Cardiac septum (tissue), 1 donor: ENCODE measurements at places on chromosomes 2 and 18. TPM values are rescaled to one million over a fixed set of nuclear protein-coding genes. Genes with fewer than 3 reads are reported as not detected.

PSMA8 gene
- total RNA-seq: not detected

CCDC74B gene
- total RNA-seq: 0.81 TPM

MOCOS gene
- total RNA-seq: 0.38 TPM

SGO2 gene
- 0.94 TPM for total RNA-seq

ATF2 gene
- 27.4 TPM for total RNA-seq

HRH4 gene
- 0.08 TPM for total RNA-seq

LGALSL gene
- total RNA-seq: 13.1 TPM

MSTN gene
- 1.1 TPM for total RNA-seq

VAMP8 gene
- 8.2 TPM for total RNA-seq

GRCh38 chr2:207107131-207107530 lies 58.6 kb downstream of the KLF7 start:
- DNase-seq: no peak

DNA sequence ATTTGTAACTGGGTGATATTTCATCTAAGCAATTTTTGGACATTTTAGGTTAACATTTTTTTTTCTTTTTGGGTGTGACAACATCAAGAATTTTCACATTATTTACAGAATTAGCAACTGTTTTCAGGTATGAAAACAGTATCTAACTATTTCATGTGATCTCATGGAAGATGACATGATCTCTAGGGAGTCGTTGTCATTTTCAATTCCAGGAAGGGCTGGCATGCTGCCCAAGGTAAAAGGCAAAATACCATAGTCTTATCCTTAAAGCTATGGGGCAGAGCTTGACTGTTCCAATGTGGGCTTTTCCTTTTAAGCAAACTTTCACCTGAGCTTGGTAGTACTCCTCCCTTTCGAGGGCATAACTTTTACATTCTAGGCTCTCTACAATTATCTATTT lies 443.7 kb downstream of the DSEL start:
- no peak for DNase-seq

DNA sequence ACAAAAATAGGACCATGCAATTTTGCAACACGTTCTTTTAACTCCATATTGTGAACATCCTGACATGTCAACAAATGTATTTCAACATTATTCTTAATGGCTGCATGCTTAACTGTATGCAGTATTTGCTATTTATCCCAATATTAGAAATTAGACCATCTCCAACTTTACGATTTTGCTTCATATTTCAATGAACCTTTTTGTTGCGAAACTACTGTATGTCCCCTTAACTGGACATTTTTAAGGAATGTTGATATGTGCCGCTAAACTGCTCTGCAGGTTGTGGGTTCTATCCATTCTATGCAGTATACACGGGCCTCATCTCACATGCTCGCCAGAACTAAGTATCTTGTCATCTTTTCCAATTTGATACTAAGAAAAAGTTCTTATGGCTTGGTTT lies 11.1 kb downstream of the E2F6 start:
- DNase-seq: no peak

- DNase-seq: no peak
These were observed 207.5 kb downstream of the LOXHD1 start for GRCh38 chr18:46449499-46449898.

GRCh38 chr2:165567273-165567672 lies 97.8 kb downstream of the CSRNP3 start:
- no peak for DNase-seq

GRCh38 chr2:27082773-27083409 lies 3.7 kb upstream of the KHK start:
- no peak for DNase-seq

DNA sequence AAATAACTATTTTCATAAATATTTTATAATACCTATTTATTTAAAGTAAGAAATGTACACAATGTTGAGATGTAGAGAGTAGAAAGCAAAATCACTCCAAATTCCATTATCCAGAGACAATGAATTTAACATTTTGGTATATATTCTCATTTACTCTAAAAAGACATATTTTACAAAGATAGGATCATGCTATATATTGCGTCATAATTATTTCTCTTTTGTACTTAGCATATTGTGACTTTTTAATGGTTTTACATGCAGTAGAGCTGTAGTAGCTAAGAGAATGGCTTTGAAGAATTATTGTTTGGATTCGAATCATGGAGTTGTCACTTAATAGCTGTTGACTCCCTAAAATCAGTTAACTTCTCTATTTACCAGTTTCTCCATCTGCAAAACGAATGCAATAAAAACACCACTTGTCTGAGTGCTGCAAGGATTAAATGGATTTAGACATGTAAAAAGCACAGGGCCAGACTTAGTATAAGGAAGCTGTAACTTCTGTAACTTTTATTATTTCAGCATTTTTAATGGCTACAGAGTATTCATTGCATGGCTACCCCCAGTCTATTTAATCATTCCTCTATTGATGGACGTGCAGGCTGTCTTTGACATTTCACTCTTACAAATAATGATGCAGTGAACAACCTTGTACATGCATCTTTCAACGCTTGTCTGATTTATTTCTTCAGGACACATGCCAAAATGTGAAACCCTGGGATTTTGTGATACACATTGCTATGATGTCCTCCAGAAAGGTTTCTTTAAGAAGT lies 33.2 kb downstream of the KCNS3 start:
- no peak for DNase-seq

DNA sequence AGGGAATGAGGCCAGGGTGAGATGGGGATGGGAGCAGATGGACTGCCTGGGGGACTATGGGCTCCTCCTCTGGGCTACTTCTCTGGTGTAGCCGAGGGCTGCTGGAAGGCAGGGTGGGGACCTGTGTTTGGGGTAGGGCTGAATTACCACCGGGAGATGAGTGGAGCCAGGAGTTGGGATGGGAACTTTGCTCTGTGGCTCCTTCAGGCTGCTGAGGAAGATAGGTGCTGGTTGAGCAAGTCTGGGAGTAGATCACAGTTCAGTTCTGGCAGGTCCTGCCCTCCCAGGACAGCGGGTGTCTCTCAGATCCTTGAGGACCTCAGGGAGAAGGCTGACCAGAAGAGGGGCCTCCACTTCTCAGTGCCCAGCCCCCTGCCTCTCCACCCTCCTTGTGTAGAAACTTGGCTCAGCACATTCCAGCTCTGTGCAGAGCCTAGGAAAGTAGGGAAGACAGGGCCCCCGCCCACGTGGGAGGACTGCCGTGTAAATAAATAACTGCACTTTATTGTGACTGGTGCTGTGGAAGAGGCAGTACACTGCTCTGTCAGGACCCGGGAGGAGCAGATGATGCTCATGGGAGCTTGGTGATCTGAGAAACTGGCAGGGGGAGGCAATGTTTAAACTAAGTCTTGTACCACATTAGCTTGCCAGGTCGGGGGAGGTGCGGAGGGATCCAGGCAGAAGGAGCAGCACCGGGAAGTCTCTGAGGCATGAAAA lies 15.3 kb downstream of the TET3 start:
- no peak for DNase-seq

DNA sequence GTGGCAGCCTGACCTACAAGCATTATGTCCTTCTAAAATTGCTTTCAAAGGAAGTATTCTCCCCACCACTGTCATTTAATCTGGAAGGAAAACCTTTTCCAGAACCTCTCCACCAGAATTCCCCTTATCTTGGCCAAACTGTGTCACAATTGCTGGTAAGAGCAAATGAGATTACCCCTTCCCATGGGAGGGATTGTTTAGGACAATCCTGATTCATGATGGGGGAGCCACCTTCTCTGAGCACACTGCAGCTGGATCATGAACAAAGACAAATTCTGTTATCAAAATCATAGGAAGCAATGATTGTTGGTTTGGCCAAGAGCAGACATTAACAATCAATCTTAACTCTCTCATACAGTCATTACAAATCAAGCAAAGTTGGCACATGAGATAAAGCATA lies 18.1 kb upstream of the ATOH8 start:
- no peak for DNase-seq

DNA sequence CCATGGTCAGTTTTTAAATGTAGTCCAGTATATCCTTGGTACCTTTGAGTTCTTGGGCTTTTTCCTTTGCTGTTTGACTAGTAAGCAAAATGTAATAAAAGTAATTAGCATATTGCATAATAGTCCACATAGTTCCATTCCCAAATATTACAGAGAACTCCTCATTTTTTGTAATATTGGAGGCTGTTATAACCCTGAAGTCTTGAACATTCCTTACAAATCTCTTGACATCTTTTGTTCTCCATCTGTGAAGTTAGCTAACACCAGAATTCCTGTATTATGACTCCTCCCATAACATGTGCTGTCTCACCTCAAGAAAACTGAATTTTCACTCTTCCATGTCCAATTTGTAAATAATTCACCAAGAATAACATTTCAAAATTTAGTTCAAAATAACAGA lies 17.1 kb downstream of the CREB1 start:
- DNase-seq: no peak

DNA sequence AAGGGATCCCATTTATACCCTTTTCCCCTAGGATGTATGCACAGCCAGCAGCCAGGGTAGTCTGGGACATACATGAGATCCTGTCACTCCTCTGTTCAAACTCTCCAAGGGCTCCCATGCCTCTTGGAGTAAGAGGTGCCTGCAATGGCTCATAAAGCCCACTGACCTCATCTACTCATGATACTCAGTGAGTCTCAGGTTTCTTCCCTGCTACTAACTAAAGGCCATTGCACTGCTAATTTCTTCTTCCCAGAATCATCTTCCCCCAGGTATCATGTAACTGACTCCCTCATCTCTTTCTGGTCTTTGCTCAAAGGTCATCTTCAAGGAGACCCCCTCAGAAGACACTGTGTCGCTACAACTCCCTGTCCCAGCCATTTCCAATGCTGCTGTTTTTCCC lies 68.2 kb downstream of the CCBE1 start:
- DNase-seq: no peak
